HCT116 (cell line): ENCODE measurements at places on chromosomes 7 and 10. TPM values are rescaled to one million over a fixed set of nuclear protein-coding genes. Genes with fewer than 3 reads are reported as not detected.

The SEC24C gene
- total RNA-seq, result 60.9 TPM

The CLDN4 gene
- total RNA-seq, result 234 TPM

The FAM171A1 gene
- total RNA-seq, result 32.5 TPM

The PTCD1 gene
- 9.2 TPM for total RNA-seq

The PTPRN2 gene
- 2.1 TPM for total RNA-seq

The SOSTDC1 gene
- total RNA-seq, result 0.20 TPM

- H3K27ac ChIP-seq, result no peak overlapping the region
- no peak for DNase-seq
- no peaks in the 10 kb centered on the region for H3K36me3 ChIP-seq
These were observed 103.4 kb downstream of the ITIH5 start for GRCh38 chr10:7563368-7563767.

DNA sequence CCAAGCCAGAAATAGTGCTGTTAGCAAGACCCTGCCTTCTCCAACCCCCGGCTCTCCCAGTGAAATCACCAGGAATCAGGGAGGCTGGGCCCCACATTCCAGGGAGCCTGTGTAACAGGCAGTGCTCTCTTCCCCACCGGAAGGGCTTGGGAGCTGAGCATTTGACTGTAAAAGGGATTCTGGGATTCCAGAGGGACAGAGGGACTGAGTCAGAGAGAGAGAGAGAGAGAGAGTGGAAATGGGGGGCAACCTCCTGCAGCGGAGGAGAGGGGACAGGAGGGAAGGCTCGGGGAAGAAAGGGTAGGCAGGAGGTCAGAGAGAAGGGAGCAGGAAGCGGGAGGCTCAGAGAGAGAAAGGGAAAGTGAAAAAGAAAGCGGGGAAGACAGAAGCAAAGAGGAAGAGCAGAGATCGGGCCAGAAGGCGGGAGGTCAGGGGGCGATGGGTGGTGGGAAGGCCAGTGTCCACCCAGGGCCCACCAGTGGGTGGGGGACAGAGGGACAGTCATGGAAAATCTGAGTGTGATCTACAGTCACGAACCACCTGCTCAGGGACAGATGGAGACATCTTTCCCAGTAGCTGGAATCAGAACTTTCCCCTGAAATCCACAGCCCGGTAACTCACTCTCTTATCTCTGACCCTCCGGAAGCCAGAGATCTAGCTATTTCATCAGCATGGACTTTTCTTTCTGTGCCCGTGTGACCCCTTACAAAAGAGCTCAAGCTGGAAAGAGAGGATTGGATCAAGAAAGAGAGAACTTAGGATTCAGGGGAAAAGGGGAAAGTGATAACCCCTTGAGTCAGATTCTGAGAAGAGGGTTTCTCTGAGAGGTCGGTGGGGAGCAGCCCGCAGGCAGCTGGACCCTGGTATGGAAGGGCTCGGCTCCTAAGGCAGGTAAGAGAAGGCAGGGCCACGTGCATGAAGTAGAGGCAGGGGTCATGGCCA, 4.6 kb upstream of the SERPINE1 start:
- no peaks in the 10 kb centered on the region for H3K36me3 ChIP-seq
- peak overlapping the region; percentile 75 for H3K27ac ChIP-seq
- H3K4me1 ChIP-seq, result peaks cover 69% of the 10 kb centered on the region
- peak overlapping the region; percentile 46 for H3K4me3 ChIP-seq

DNA sequence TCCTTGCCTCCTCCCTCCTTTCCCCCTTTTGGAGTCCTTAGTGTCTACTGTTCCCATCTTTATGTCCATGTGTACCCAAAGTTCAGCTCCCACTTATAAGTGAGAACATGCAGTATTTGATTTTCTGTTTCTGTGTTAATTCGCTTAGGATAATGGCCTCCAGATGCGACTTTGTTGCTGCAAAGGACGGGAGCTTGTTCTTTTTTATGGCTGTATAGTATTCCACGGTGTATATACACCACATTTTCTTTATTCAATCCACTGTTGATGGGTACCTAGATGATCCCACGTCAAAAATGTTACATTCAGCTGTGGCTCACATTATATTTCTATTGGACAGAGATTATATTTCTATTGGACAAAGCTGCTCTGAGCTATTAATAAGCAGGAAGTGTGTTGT, 24.4 kb upstream of the SEPHS1 start:
- H3K4me1 ChIP-seq, result peaks cover 4% of the 10 kb centered on the region; the same call in 1 of the 2 replicates
- H3K27me3 ChIP-seq, result no peaks in the 10 kb centered on the region
- H3K36me3 ChIP-seq, result no peaks in the 10 kb centered on the region

DNA sequence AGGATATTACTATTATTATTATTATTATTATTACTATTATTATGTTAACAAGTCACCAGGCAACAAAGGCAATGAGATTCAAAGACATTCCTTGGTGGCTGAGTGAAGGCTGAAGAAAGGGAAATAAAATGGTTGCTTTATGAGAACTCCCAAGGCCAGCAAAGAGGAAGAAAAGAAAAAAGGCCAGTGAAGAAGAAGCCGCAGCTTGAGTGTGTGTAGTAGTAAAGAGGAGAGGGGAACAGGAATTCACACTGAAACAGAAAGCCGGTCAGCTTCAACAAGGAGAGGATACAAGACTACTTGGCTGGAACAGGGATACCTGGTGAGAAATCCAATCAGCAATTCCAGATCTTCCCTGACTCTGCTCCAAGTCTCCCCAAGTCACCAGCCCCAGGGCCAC, 42.4 kb downstream of the PLXNA4 start:
- no peaks in the 10 kb centered on the region for H3K36me3 ChIP-seq
- no peak overlapping the region for H3K4me3 ChIP-seq
- H3K4me1 ChIP-seq, result no peaks in the 10 kb centered on the region
- H3K27me3 ChIP-seq, result peaks cover 87% of the 10 kb centered on the region

DNA sequence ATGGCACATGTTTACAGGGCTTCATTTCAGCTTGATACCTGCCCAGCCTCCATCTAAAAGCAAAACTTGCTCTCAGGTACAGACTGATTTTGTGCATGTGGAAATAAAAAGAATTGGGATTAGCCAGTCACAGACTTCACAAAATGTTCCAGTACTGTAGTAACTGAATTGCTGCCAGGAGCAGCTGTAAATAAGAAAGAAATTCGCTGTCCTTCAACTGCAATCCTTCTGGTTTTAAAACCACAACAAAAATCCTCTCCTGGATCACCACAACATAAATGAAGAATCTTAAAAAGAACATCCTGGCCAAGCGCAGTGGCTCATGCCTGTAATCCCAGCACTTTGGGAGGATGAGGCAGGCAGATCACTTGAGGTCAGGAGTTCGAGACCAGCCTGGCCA, 3.9 kb upstream of the MIOS start:
- no peaks in the 10 kb centered on the region for H3K27me3 ChIP-seq
- no peak for DNase-seq
- no peak overlapping the region for H3K27ac ChIP-seq
- peaks cover 35% of the 10 kb centered on the region for H3K4me1 ChIP-seq

GRCh38 chr10:25678666-25679065, 255.4 kb upstream of the MYO3A start:
- no peaks in the 10 kb centered on the region for H3K27me3 ChIP-seq
- no peak for DNase-seq
- H3K36me3 ChIP-seq, result no peaks in the 10 kb centered on the region
- H3K27ac ChIP-seq, result no peak overlapping the region
- H3K4me1 ChIP-seq, result no peaks in the 10 kb centered on the region
- H3K4me3 ChIP-seq, result no peak overlapping the region

GRCh38 chr7:98185101-98185500, 26.1 kb upstream of the BHLHA15 start:
- H3K27me3 ChIP-seq, result no peaks in the 10 kb centered on the region
- no peak overlapping the region for H3K27ac ChIP-seq
- H3K4me3 ChIP-seq, result no peak overlapping the region
- H3K36me3 ChIP-seq, result no peaks in the 10 kb centered on the region
- DNase-seq, result no peak

- no peak overlapping the region for H3K27ac ChIP-seq
- no peaks in the 10 kb centered on the region for H3K27me3 ChIP-seq
- DNase-seq, result no peak
- H3K4me3 ChIP-seq, result no peak overlapping the region
These were observed 247.7 kb downstream of the TFEC start for GRCh38 chr7:115782696-115783490.

- peaks cover 36% of the 10 kb centered on the region for H3K27me3 ChIP-seq
- H3K36me3 ChIP-seq, result no peaks in the 10 kb centered on the region
- no peak for DNase-seq
These were observed 22.4 kb downstream of the ADCYAP1R1 start for GRCh38 chr7:31074403-31075085.

- H3K27me3 ChIP-seq, result no peaks in the 10 kb centered on the region
- DNase-seq, result no peak
- H3K36me3 ChIP-seq, result no peaks in the 10 kb centered on the region
These were observed 19.5 kb downstream of the EVX1 start for GRCh38 chr7:27262121-27262520.

DNA sequence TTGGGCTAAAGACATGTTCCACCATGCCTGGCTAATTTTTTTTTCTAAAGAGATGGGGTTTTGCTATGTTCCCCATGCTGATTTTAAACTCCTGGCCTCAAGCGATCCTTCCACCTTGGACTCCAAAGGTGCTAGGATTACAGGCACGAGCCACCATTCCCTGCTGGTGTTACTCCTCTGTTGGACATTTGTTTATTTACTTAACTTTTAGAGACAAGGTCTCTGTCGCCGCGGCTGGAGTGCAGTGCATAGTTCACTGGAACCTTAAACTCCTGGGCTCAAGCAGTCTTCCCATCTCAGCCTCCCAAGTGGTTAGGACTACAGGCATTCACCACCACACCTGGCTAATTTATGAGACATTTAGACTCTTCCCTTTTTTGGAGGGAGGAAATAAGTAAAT, 38.9 kb downstream of the CCAR1 start:
- no peaks in the 10 kb centered on the region for H3K27me3 ChIP-seq
- no peak overlapping the region for H3K4me3 ChIP-seq
- peaks cover 64% of the 10 kb centered on the region for H3K36me3 ChIP-seq
- no peaks in the 10 kb centered on the region for H3K4me1 ChIP-seq
- no peak for DNase-seq

- H3K27ac ChIP-seq, result no peak overlapping the region
- no peak overlapping the region for H3K4me3 ChIP-seq
- no peaks in the 10 kb centered on the region for H3K36me3 ChIP-seq
- peaks cover 5% of the 10 kb centered on the region; the same call in 1 of the 2 replicates for H3K27me3 ChIP-seq
- DNase-seq, result no peak
These were observed 74.3 kb upstream of the CSTF2T start for GRCh38 chr10:51773681-51774080.
